Activated CD4-positive, alpha-beta T cell treated with anti-CD3 and anti-CD28 coated beads, Interleukin-2, Interleukin-4, amounts not matched to agents 100 ng/mL and 50 ng/mL, durations not matched to agents 16 hours and 8 hours (primary cell): ENCODE measurements at places on chromosomes 5 and 9.
A peak's percentile ranks its signal among the peaks of the same experiment; 100 is the strongest.

DNA sequence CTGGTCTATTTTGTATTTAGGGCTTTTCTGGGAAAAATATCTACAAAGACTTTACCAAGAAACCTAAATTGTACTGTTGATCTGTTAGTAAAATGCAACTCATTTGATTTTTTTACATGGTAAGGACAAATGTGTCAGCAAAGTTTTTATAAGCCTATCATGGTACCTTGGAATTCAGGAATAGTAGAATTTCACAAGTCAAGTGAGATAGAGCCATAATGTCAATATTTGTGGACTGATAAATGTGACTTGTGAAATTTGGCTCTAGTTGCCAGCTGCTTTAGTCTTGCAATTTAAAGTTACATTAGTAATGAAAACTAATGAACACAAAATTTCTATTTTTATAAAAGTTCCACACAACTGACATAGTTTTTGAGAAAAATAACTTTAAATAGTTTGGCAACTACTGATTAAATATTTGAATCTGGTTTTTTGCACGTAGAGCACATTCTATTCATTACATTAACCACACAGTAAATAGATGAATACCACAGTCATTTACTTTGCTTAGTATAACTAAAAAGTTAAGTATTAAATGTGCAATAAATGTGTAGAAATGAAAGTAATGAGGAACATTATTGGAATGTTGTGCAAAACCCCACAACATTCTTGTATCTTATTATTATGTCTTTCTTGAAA, 41.2 kb upstream of the RIOK2 start:
- no peak for DNase-seq

DNA sequence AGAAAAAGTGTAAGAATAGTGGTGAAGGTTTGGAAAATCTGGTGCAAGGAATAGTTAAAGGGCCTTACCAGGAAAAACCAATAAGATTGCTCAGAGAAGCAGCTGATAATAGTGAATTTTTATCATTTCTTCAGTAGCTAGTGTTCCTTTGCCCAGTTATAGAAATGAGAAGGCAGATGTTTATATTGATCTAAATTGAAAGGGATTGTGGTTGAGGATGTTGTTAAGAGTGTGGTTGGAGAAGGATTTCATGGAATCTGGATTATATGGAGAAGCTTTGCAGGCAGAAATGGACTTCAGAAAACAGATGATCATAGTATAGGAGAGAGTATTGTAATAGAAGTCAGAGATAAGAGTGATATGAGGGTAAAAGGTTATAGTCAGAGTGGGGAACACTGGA, 102.6 kb downstream of the XRCC4 start:
- DNase-seq: no peak

DNA sequence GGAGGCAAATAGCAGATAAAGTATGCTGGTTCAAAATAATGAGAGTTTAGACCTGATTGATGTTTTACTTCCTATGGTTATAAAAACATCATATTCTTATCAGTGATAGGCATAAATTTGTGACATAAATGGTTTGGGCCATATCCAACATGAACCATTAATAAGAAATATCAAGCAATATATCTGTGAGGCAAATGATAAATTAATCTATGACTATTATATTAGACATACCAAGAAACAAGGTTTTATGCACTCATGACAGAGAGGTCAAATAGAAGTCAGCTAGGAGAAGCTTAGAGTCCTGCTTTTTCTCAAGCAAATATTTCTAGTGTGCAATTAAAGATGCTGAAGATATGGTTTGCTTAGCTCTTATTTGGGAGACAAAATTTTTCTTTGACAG, 10.4 kb downstream of the SMIM3 start:
- DNase-seq: no peak

DNA sequence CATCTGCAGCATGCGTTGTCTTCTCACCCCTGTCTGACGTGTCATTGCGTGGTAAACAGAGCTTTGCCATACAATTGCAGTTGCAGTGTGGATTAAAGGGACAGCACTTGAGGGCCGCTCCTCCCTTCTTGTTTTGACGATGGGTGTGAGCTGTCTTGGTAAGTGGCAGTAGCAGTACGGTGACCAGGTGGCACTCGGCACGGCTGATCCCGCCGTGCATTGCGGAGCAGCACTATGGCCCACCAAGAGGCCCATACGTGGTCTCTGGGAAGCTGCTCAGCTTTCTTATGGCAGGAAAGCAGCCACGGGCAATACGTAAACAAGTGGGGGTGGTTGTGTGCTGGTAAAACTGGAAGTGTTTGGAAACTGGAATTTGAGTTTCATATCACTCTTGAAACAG, 25.1 kb downstream of the EHMT1 start:
- no peak for DNase-seq

GRCh38 chr5:137858954-137859353, 8.7 kb upstream of the MYOT start:
- DNase-seq: no peak

GRCh38 chr5:38725371-38725865, 120.4 kb upstream of the OSMR start:
- DNase-seq: no peak

DNA sequence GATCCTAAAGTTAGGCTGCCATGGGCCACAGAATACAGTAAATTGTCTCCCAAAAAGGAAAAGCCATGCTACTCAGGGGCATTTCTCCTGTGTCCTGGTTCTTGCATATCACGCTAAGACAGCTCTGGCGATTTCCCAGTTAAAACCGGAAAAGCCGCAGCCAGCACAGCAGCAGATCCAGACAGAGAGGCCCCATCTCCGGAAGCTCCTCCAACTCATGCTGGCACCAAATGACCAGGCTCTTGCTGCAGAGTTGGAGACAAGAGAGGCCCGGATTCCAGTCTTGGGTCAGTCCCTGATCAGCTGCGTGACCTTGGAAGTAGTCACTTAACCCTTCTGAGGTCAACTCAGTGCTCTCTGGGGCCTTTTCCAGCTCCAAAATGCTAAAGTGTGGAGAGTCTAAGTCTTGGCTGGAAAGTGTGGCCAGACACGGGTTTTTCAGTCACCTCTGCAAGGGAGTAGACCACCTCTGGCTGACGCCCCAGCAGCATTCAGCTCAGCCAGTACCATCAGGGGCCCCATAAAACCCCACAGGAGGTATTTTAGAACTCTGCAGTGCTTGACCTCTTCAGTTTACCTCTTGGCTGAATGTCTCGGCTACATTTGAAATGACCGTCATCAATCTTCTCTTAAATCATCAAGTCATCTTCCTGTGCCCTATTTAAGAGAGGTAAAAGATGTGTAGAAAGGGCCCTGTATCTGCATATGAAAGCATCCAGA, 16.2 kb downstream of the GDNF start:
- DNase-seq: no peak

DNA sequence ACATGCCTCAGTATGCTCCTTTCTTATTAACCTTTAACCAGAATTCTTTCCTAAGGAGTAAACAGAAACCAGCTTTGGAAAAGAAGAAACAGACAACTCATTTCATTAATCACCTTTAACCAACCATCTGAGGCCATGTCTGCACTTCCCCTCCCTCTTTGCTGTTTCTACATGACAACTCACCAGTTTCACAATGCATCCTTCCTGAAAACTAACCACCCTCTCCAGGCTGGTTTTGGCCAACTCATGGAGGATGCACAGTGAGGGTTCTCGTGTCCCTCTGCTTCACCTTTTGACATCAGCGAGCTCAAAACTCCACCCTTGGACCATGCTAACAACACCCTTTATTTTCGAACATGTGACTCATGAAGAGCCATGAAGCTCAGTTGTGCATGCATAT, 244.1 kb downstream of the ELAVL2 start:
- no peak for DNase-seq

DNA sequence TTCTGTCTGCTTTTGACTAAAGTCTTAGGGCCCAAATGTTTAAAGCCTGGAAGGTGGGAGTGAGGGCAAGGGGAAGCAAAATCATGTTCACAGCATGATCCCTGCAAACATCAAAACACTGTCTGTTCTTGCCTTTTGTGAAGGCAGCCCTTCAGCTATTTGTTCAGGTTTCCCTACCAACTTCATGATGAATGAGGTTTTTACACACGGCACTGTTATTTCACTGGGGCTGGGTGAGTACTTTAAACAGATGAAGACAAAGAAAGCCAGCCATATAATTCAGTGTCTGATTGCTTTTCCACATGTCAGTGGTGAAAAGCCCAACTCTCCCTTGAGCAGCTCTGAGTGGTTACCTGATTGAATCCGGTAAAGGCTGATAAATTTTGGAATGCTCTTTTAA, 224.7 kb upstream of the GRAMD2B start:
- DNase-seq: no peak

DNA sequence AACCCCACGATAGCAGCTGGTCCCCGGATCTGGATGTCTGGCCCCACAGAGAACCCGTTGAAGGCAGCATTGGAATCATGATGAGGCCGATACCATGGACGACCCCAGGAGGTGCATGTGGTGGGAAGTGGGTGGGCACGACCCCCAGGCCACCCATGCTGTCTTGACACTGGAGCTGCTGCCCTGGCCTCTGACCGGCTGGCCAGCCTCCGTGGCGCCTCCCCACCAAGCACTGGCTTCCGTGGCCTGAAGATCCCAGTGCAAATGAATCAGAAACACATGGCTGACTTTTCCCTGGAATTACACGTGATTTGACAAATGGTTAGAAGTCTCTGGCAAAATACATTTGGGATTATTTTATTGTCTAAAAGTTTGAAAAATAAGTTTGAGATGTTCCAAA, 259.0 kb upstream of the IRX1 start:
- no peak for DNase-seq

- DNase-seq: peak; percentile 71
These were observed 2.9 kb upstream of the IL17B start for GRCh38 chr5:149381986-149382338.

GRCh38 chr9:98432134-98432533, 176.7 kb upstream of the TBC1D2 start:
- no peak for DNase-seq

DNA sequence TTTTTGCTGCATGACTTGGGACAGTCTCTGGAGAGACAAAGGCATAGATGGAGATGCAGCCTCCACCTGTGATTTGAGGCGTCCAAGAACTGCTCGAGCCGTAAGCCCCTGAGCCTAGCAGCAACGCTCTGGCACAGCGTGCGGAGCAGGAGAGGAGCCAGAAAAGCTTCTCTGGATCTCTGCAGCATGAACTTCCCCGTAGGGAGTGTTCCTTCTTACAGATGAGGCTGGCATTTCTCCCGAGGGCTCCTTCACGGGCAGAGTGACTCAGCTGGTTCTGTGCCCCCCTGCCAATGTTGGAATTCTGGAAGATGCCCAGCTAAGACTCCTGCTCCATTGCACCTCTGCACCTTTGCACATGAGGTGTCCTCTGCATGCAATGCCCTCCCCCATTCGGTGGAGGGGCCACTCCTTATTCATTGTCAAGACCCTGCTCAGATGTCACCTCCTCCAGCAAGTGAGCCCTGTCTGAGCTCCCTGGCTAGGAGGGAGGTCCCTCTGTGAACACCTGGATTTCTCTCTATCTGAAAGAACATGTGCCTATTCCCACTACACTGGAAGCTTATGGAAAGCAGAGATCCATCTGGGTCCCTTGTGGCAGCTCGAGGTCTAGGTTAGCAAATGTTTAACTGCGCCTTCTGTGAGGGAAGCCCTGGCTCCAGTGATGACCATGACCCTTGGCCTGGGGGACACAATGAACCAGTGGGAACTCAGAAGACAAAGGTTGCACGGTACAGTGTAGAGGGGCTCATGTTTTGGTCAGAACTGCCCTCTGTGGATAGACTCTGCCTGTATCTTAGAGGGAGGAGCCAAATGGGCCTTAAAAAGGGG, 39.6 kb downstream of the SH3PXD2B start:
- no peak for DNase-seq
